Stimulated activated CD4-positive, alpha-beta T cell treated with anti-CD3 and anti-CD28 coated beads, Interleukin-2, amount 100 ng/mL, for 24 hours (primary cell): ENCODE measurements at places on chromosomes 16 and 17.

GRCh38 chr17:51524524-51524923 lies 264.2 kb downstream of the UTP18 start:
- no peak for DNase-seq

DNA sequence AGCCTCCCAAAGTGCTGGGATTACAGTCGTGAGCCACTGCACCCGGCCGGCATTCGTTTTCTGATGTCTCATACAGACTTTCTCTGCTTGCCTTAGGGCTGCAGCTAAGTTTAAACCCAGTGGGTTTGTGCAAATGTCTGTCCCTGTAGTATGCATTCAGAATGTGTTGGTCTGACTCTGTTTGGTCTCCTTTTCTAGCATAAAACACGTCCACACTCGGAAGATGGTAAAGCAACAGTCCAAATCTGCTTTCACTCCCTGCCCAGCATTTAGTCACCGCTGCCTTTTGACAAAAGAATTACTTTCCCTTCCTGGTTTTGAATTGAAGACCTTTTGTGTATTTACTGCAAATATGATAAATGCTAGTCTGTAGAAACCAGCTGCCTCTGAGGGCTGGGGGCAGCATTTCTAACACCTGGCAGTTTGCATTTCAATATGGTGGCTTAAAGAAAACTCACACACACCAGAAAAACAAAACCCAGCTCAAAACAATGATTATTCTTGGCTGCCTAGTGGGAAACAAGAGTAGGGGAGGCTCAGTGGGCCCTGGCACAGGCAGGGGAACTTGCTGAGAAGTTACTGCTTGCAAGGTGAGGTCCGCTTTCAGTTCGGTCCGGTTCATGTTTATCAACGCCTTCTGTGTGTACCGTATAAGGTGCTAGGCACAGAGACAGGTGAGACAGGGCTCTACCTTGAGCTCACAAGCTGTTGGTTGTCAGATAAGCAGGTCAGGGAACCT lies 56.9 kb downstream of the MSI2 start:
- DNase-seq, result no peak

GRCh38 chr17:52419229-52419641 lies 260.7 kb upstream of the CA10 start:
- DNase-seq, result no peak

GRCh38 chr16:65098916-65099315 lies 22.9 kb downstream of the CDH11 start:
- no peak for DNase-seq

DNA sequence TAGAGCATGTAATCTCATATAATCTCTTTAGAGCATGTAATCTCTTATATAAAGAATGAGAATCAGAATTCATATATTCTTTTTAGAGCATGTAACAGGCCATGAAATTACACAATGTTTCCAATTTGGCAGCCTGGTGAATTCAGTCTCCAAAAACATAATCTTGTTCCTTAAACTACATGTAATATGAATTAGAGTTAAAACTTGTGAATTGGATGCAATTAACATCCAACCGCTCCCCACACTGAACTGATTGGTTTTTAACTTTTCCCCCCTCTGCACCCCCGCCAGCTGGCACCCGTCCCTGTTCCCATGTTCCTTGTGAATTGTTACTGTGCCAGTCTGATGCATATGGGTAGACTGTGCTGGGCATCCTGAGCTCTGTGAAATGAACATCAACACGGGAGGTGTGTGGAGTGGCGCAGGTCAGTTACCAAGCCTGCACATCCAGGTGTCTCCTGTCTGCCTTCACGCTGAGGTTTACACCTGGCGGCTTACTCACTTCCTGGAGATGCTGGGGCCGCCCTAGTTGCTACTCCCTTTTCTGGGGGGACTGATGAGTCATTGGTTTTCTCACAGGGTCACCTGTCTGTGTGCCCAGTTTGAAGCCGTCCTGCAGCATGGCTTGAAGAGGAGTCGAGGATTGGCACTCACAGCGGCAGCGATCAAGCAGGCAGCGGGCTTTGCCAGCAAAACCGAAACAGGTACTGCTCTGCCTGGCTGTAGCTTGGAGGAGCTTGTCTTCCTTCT lies 50.4 kb downstream of the SNX29 start:
- no peak for DNase-seq

- no peak for DNase-seq
These were observed 23.8 kb upstream of the SUPT4H1 start for GRCh38 chr17:58375811-58376210.
